ENCODE measurements at places on chromosomes 11 and 22.

GRCh38 chr11:84724256-84724655 lies 902.9 kb downstream of the DLG2 start:
- DNase-seq, result no peak

- no peak for DNase-seq
Observed at GRCh38 chr11:60194511-60194910, 11.6 kb upstream of the MS4A6A start.

DNA sequence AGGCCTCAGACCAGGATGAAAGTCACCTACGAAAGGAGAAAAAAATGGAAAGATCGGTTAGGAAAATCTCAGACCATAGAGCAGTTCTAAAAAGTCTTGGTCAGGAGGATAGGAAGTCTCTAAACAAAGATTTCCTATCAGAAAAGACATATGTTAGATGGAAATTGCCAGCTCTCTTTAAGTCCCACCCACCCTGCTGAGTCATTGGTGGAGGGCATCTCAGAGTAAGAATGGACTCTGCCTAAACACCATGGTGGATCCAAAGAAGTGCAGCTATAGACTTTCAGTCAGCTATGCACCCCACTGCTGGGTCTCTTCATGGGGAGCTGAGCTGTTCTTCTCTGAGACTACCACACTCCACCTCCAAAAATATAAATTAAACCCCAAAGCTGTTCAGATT lies 3.7 kb downstream of the OR8B2 start:
- no peak for DNase-seq

- DNase-seq, result no peak
Observed at GRCh38 chr11:122248131-122248530, 132.1 kb upstream of the BLID start.

GRCh38 chr22:17788528-17789378 lies 14.5 kb upstream of the BID start:
- DNase-seq, result no peak

DNA sequence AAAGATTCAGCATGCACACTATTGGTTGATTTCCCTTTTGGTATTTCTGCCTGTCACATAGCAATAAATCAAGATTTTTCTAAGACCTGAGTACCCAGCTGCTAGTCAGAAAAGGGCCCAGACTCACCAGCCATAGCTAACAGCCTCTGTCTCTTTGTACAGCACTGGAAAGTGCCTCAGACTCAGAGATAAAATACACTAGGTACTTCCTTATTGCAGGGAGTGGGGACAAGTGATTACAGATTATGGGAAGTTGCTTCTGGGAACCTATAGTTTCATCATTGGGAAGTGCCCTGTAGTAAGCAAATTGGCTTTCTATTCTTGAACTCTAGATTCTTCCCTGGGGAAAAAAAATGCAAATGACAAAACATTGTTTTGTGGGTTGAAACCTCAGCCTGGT lies at the start of gene CASP5:
Gene CASP5, minus strand, starts transcription at position 166 of the 400 bp plus-strand sequence. Its CDS starts 32 bp downstream, at position 134.
- DNase-seq, result no peak

- DNase-seq, result no peak
Observed at GRCh38 chr11:114073007-114073827, 13.7 kb downstream of the ZBTB16 start.

GRCh38 chr22:23146478-23147205 lies 1.4 kb downstream of the RAB36 start:
- DNase-seq, result no peak

- no peak for DNase-seq
Observed at GRCh38 chr11:13386567-13386966, 76.5 kb downstream of the BTBD10 start.

DNA sequence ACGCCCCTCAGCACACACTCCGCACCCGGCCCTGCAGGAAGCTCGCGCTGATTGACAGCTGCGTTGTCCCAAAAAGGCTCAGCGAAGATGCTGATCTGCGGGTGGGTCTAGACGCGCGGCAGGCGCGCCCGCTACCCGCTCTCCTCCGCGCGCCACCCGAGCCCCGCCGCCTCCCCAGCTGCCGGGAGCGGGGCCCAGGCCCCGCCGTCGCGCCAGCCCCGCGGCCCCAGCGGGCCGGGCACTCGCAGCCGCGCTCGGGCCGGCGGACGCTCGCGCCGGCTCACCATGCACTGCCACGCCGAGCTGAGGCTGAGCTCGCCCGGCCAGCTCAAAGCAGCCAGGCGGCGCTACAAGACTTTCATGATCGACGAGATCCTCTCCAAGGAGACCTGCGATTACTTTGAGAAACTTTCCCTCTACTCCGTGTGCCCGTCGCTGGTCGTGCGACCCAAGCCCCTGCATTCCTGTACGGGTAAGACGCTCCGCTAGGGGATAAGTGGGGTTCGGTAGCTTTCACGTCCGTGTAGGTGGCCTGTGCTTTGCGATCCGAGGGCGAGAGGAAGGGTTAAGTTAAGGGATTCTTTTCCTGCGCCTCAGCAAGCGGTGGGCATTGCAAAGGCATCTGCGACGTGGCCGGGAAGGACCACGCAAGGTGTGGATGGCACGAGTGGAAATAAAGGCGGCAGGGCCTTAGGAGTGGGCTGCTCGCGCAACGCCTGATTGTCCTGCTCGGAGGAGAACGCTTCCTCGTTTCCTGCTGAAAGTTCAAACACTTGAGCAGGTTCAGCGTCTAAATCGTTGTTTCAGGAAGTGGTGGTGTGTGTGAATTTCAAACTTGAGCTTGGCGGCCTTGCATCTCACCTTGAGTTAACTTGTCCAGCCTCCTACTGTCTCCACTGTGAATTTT lies at the start of gene BARX2:
Gene BARX2, plus strand, starts transcription at position 98 of the 907 bp plus-strand sequence. Its CDS starts 188 bp downstream, at position 286.
- no peak for DNase-seq
